ENCODE measurements at places on chromosomes 16 and 17.
A peak's percentile ranks its signal among the peaks of the same experiment; 100 is the strongest.

DNA sequence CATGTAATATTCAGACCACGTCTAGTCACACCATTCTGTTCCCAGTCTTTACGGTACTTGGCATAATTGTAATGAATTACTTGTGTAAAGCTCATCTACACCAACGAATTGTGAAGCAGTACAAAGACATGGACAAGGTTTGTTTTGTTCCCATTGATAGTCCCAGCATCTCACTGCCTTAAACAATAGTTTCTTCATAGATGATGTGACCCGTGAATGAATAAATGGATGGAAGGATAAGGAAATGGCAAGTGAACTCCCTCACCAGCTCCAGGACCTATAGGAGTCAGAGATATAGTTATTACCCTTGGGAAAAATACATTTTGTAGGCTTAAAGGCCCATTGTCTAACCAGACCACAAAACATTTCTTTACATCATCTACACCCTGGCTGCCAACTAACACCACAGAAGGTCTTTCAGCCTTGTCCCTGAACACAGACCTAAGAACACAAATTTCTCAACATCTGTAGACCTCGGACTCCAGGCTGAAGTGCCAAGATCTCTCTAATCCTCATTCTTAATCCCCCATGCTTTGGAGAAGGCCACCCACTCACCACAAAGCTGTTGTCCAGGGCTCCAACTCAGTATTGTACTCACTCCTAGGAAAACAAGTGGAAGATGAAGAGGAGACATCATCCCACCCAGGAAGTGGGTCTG lies 38.2 kb downstream of the MAF start:
- DNase-seq, result no peak

DNA sequence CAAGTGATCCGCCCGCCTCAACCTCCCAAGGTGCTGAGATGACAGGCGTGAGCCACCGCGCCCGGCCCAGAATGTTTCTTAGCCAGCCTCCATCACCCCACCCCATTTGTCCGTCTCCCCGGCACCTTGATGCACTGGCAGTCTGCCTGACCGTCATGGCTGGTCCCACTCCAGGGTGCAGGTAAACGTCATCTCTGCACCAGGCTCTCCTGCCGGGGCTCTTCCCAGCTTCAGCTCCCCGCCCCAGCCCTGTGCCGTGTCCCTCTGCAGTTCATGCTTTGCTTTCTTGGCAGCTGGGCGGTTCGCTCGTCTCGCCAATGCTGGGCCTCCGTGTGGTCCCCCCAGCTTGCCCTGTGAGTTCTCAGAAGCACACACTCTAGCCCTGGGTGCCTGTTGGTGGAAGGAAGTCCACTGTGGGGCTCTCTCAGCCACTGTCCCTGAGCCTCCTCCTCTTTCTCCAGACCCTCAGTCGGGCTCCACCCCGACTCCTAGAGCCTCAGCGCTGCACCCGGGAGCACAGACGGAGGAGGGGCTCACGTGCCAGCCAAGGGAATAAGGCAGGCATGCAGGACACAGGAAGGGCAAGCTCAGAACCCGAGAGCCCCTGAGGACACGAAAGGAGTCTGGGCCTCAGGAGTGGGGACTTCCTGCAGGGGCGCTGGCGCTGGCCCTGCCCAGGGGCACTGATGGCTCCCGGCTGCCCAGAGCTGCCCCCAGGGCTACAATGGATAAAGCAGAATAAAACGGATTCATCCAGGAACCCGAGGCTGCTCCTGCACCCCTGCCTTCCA lies 12.0 kb downstream of the HS3ST6 start:
- no peak for DNase-seq

DNA sequence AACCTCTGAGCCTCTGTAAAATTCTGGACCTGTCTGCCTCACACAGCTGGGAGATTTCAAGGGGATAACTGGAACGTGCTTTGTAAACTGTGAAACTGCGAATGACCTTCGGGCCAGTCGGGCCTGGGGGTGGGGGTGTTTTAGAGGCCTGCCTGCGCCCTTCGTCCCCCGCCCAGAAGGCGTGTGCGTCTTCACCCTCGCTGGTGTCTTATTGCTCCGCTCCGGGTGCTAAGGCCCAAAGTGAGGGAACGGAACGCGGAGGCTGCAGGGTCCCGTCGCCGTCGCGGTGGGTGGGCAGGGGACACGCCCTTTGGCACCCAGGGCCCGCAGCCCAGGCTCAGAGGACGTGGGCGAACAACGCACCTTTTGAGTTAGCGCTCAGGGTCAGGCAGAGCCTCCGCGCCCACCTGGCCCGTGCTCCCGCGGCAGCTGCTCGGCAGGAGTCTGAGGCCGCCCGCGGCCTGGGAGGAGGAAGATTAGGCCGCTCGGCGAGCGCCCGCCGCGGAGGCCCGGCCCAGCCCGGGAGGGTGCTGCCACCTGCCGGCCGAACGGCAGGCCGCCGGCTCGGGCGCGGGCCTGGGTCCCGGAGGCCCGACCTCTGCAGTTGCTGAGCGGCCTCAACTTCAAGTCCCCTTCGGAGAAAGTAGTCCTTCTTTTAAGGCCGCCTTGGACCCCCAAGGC lies 29.7 kb downstream of the DCAKD start:
- DNase-seq, result no peak

DNA sequence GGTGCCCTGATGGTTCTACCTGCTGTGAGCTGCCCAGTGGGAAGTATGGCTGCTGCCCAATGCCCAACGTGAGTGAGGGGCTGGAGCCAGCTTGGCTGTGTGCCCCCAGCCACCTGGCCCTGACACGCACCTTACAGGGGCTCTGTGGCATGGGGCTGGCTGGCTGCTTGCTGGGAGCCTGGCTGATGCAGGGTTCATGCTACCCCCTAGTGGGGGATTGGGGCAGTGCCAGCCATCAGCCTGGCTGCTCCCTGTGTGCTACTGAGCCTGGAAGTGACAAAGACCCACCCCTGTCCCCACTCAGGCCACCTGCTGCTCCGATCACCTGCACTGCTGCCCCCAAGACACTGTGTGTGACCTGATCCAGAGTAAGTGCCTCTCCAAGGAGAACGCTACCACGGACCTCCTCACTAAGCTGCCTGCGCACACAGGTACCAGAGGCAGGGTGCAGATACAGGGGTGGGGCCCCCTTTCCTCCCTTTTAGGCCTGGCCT lies 5.7 kb downstream of the GRN start:
- DNase-seq, result no peak

- DNase-seq, result peak; percentile 68
These were observed 13.2 kb downstream of the CHCT1 start for GRCh38 chr17:60435244-60436167.

DNA sequence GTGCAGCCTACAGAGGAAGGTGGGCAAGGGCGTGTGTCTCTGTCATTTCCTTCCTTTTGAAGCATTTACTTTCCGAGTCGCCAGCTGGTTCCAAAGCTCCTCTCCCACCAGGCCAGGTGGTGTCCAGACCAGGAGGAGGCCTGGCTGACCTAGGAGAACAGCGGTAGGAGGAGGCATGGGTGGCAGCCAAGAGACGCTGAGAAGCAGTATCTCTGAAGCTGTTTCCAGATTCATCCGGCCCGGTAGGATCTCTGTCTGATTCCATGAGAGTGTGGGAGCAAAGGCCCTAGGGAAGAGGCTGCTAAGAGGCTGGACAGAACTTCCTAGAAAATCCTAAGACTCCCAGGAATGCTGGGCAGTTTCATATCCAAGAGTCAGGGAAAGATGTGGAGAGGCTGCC lies 20.3 kb downstream of the MEOX1 start:
- no peak for DNase-seq

DNA sequence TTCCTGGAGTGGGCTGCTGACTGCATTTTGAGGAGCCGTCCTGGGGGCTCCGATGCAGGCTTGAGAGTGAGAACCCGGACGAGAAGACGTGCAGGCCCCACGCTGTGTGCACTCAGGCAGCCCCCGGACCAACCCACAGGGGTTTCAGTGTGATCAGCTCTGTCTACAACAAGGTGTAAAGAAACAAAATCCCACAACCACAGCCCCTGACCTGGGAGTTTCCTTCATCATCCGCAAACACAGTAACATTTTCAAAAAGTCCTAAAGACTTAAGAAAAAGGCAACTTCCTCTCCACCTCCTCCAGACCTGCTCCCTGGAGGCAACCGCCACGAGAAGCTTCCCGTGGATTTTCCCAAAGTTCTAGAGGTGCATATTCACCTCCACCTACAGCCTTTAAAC lies 15.4 kb upstream of the MEAK7 start:
- no peak for DNase-seq

DNA sequence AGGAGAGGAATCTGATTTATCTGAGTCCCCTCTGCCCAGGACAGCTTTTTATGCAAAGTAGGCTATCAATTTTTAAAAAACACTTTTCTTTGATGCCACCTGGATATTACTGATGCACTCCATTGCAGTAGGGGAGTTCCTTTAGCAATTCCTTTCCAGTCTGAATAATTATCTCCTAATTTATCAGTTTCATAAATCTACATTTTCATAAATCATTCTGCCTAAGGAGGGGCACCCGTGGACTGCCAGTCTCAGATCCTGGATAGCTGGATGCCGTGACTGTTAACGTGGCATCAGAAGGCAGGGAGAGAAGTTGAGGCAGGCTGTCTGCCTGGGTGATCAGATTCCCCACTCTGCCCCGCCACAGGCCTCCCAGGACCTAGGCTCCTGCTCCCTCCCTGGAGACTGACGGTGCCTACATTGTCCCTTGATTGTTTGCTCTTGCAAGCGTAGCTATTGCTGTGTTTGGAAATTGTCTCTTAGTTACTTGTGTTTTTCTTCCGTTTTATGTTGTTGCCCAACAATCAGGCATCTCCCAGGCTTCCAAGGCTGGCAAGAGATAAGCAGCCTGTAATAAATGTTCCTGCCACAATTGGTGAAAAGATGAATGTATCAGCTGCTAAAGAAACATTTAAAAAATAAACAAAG lies 75.2 kb downstream of the KATNIP start:
- peak; percentile 21 for DNase-seq

DNA sequence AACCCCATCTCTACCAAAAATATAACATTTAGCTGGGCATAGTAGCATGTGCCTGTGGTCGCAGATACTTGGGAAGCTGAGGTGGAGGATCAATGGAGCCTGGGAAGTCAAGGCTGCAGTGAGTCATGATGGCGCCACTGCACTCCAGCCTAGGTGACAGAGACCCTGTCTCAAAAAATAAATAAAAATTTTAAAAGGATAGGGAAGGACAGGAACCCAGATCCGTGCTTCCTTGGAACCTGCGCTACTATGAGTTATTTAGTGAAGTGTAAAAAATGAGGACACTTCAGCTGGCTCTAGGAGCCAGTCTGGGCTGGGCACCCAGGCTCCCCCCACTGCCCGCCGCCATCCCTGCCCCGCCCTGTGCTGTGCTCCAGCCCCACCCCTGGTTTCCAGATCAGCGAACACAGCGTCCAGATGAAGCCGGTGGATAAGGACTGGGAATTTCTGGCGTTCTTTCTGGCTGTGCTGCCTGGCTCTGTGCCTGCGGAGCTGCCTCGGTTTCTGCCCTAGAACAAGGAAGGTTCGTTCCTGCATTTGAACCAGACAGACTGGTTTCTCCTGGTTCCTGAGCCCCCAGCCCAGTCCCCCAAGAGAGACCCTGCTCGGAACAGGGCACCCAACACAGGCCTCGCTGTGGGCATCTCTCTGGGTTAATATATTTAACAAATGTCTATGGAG lies 18.5 kb downstream of the PLLP start:
- DNase-seq, result no peak

DNA sequence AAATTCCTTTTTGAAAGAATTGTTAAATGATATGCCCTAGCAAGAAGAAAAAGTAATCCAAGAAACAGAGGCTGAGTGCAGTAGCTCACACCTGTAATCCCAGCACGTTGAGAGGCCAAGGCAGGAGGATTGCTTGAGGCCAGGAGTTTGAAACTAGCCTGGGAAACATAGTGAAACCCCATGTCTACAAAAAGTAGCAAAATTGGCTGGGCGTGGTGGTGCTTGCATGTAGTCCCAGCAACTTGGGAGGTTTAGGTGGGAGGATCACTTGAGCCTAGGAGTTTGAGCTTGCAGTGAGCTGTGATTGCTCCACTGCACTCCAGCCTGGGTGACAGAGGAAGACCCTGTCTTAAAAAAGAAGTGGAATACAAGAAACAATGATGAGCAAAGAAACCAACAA lies 56.1 kb downstream of the NT5M start:
- DNase-seq, result no peak

- DNase-seq, result no peak
These were observed 62.5 kb downstream of the ABCA8 start for GRCh38 chr17:68892658-68893057.

GRCh38 chr16:74020095-74020670 lies 276.4 kb upstream of the PSMD7 start:
- no peak for DNase-seq

DNA sequence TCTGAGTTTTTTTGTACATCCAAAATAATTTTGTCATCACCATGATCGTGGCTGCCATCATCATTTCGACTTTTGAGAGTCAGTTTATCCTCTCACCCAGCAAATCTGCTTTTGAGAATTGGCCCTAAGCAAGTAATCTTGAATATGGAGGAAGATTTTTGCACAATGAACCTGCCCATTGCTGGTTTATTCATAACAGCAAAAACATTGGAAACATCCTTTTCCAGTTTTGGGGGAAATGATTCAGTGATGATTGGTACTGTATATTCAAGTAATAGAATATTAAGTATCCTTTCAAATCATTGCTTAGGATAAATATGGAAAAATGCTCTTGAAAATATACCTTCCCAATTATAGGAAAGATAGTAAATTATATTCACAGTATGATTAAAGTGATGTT lies 53.1 kb downstream of the PRKCA start:
- no peak for DNase-seq

DNA sequence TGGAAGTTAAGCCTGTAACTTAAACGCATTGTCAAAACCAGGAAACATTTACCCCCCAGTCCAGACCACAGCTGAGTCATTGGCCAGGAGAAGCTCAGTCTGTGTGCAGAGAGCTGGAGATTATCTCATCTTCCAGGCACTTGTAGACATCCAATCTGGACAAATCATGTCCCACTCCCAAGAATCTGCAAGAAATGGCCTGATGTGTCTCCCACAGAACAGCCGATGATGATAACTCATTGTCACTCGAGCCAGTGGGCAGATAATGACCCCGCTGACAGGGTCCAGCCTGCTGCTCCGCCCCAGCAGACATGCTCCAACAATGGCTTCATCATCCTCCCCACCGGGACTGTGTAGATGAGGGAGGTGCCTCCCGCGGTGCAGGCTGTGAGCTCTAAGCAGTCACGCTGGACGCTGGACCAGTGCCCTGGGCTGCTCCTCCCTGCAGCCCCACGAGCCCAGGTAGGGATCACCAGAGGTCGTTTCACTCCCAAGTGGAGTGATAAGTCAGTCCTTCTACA lies 322.5 kb downstream of the C16orf95 start:
- DNase-seq, result peak; percentile 56

DNA sequence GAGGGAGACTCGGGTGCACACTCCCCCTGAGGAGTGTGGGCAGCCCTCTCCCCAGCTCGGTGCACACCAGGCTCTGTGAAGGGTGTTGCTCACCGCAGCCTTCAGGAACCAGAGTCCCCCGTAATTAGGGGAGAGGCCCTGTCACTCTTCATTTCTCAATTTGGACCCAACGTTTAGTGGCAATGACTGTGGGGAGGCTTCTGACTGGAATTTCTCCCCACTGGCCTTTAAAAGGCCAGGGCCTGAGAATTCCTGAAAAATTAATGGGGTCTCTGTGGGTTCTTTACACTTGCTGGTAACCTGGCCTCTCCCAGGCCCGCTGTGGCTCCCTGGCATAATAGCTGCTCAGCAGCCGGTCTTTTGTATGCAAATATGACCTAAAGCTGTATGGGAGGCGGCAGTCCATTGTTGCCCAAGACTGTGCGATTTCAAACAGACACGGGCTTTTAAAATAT lies 209.7 kb downstream of the MSI2 start:
- DNase-seq, result no peak

GRCh38 chr16:28537076-28537475 lies 1.7 kb downstream of the NUPR1 start:
- DNase-seq, result no peak

- DNase-seq, result no peak
These were observed 9.5 kb upstream of the DHRS13 start for GRCh38 chr17:28912281-28912937.
